ENCODE measurements at places on chromosomes 6 and 20. TPM values are rescaled to one million over a fixed set of nuclear protein-coding genes. Genes with fewer than 3 reads are reported as not detected.
A peak's percentile ranks its signal among the peaks of the same experiment; 100 is the strongest.

The SGK2 gene
- polyA plus RNA-seq = not detected

- peaks cover 39% of the 10 kb centered on the region for H3K4me1 ChIP-seq
- no peak overlapping the region for H3K4me3 ChIP-seq
- DNase-seq = no peak
Measured at GRCh38 chr6:111205502-111205901, 118.2 kb downstream of the SLC16A10 start.

GRCh38 chr6:156809034-156809433 is 31.9 kb downstream of the ARID1B start:
- no peaks in the 10 kb centered on the region for H3K36me3 ChIP-seq
- H3K27me3 ChIP-seq = no peaks in the 10 kb centered on the region
- H3K4me1 ChIP-seq = peaks cover 21% of the 10 kb centered on the region
- H3K27ac ChIP-seq = no peak overlapping the region
- DNase-seq = no peak

The GPR6 gene
- polyA plus RNA-seq = not detected

The NKAIN4 gene
- polyA plus RNA-seq = not detected

DNA sequence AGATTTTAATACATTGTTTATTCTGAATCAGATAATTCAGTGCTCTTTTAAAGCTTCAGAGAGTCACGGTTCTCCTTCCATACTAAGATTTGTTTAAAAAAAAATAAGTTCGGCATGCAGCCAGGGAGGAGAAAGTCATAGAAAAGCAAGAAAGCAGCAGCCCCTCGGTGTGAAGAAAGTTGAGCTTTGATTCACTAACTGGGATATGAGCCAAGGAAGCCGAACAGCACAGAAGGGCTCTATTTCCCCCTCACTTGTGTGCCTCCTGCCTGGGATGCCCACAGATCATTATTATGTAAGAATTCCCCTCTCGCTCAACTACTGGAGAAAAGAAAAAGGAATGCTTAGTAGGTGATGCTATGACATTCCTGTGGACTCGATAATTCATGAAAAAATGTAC is 69.3 kb upstream of the SYNJ2 start:
- peaks cover 21% of the 10 kb centered on the region for H3K36me3 ChIP-seq
- H3K4me1 ChIP-seq = no peaks in the 10 kb centered on the region
- no peak overlapping the region for H3K4me3 ChIP-seq
- DNase-seq = peak; percentile 92

The SYCP2L gene
- polyA plus RNA-seq = 0.51 TPM

The CLVS2 gene
- not detected for polyA plus RNA-seq

The RPS21 gene
- polyA plus RNA-seq = 374 TPM

DNA sequence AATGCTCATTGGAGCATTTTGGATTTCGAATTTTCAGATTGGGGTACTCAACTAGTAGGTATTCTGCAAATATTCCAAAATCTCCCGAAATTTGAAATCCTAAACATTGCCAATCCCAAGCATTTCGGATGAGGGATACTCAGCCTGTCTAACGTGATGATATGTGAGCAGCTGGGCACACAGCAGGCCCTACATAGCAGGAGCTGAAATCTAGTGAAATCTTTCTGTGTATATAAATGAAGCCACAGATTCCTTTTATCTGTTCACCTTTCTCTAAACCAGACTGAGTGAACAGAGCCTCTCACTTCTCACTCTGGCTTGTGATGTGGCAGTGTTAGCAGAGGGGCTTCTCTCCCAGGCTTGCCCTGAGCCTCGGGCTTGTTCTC is 17.8 kb downstream of the STX16 start:
- no peak overlapping the region for H3K27ac ChIP-seq
- H3K4me3 ChIP-seq = no peak overlapping the region
- peaks cover 48% of the 10 kb centered on the region for H3K36me3 ChIP-seq
- H3K4me1 ChIP-seq = no peaks in the 10 kb centered on the region
- no peaks in the 10 kb centered on the region for H3K27me3 ChIP-seq

DNA sequence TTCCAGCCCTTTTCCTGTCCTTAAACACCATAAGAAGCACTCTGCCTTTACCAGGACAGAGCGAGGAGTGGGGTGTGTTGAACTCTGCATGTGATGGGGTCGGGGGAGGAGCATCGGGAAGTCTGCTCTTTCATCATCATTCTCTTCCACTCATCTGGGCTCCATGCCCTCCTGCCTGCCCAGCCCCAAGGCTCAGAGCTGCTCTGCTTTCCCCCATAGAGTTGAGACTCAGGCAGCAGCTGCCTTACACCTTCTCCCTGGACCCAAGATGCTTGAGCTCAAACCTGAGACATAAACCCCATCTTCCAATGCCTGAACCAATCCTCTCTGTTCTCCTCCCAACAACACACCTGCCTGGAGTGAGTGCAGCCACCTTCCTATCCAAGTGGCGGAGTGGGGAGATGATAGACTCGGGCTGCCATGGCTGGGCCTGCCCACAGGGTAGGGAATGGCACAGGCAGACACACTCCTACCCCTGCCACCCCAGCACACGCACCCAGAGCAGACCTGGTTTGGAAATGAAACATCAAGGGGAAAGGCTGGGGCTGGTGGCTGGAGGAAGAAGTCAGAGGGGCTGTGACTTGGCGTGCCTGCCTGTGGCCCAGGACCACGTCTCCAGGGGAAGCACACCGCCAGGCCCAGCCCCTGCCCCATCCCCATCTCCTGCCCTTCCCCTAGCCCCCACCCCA is 28.4 kb downstream of the TFEB start:
- peaks cover 19% of the 10 kb centered on the region for H3K4me1 ChIP-seq
- no peak overlapping the region for H3K4me3 ChIP-seq
- H3K27ac ChIP-seq = peak overlapping the region; percentile 83
- no peaks in the 10 kb centered on the region for H3K36me3 ChIP-seq

DNA sequence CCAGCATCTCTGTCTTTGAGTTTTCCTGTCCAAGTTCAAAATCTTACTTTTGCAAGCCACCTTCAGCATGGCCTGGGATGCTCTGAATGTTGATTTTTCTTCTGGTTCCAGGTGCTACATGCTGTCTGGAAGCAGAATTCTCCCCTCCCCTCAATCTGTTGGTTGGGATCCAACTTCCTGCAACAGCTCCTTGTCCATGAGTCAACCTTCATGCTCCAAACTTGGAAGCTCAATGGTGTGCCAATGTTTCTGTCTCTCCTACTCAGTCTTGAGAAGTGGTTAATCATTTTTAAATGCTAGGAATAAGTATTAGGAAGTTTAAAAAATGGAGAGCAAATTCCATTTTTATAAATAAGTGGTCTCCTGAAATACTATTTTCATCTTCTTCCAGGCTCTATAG is 33.2 kb upstream of the PLEKHG1 start:
- peaks cover 23% of the 10 kb centered on the region for H3K4me1 ChIP-seq
- H3K27me3 ChIP-seq = no peaks in the 10 kb centered on the region
- no peak overlapping the region for H3K4me3 ChIP-seq
- no peaks in the 10 kb centered on the region for H3K36me3 ChIP-seq

Data from cardiac muscle cell (in vitro differentiated cells and primary cell).